ENCODE measurements at places on chromosomes 1 and 21. TPM values are rescaled to one million over a fixed set of nuclear protein-coding genes. Genes with fewer than 3 reads are reported as not detected.

- no peak overlapping the region for H3K4me3 ChIP-seq
- peaks cover 16% of the 10 kb centered on the region for H3K4me1 ChIP-seq
- H3K36me3 ChIP-seq, result no peaks in the 10 kb centered on the region
- no peak for DNase-seq
Measured at GRCh38 chr1:199335496-199335895, 692.0 kb upstream of the NR5A2 start.

- H3K4me1 ChIP-seq, result peaks cover 24% of the 10 kb centered on the region
- H3K27me3 ChIP-seq, result no peaks in the 10 kb centered on the region
- H3K36me3 ChIP-seq, result no peaks in the 10 kb centered on the region
- no peak overlapping the region for H3K4me3 ChIP-seq
- DNase-seq, result no peak
- H3K27ac ChIP-seq, result no peak overlapping the region
Measured at GRCh38 chr1:62235576-62235975, 40.9 kb downstream of the L1TD1 start.

- H3K36me3 ChIP-seq, result no peaks in the 10 kb centered on the region
- no peak overlapping the region for H3K4me3 ChIP-seq
- no peak for DNase-seq
- H3K27ac ChIP-seq, result no peak overlapping the region
- peaks cover 51% of the 10 kb centered on the region for H3K27me3 ChIP-seq
Measured at GRCh38 chr1:160107512-160107911, 8.0 kb upstream of the ATP1A2 start.

DNA sequence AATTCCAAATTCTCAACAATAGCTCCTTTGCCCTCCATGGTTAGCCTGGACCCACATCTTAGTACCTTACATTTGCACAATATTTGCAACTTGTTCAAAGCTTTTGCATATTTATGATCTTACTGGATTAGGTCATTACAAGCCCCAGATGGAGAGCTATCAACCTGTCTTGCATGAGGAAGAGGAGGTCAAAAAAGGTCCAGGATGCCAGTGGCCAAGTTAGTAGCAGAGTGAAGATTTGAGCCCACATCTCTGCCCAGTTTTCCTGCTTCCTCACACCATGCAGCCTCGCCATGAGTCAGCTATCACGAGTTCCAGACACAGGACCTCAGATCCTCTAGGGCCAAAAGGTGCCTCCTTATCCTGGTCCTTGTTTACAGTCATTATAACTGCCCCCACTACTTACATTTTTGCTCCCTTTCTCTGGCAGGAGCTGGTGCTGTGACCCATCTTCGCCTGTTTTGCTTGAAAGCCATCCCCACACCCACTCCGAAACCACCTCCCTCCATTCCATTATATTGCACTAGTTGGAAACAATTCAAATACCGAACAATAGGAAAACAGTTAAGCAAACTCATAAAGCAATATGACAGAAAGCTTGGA, 5.0 kb upstream of the AHCYL1 start:
- peaks cover 58% of the 10 kb centered on the region for H3K4me1 ChIP-seq
- no peaks in the 10 kb centered on the region for H3K27me3 ChIP-seq
- H3K4me3 ChIP-seq, result no peak overlapping the region

- H3K4me3 ChIP-seq, result no peak overlapping the region
- peaks cover 5% of the 10 kb centered on the region for H3K27me3 ChIP-seq
- no peaks in the 10 kb centered on the region for H3K36me3 ChIP-seq
- peaks cover 5% of the 10 kb centered on the region for H3K4me1 ChIP-seq
- DNase-seq, result no peak
Measured at GRCh38 chr1:226784081-226785049, 45.3 kb upstream of the ITPKB start.

The LAX1 gene
- not detected for total RNA-seq

GRCh38 chr1:80064524-80064923, 1058.0 kb upstream of the ADGRL4 start:
- H3K27me3 ChIP-seq, result no peaks in the 10 kb centered on the region
- H3K4me3 ChIP-seq, result no peak overlapping the region
- H3K27ac ChIP-seq, result no peak overlapping the region
- no peaks in the 10 kb centered on the region for H3K36me3 ChIP-seq
- no peak for DNase-seq

- peaks cover 43% of the 10 kb centered on the region for H3K4me1 ChIP-seq
- peak; percentile 56 for DNase-seq
- no peak overlapping the region for H3K27ac ChIP-seq
- H3K36me3 ChIP-seq, result no peaks in the 10 kb centered on the region
Measured at GRCh38 chr1:53621144-53621543, 117.8 kb downstream of the GLIS1 start.

DNA sequence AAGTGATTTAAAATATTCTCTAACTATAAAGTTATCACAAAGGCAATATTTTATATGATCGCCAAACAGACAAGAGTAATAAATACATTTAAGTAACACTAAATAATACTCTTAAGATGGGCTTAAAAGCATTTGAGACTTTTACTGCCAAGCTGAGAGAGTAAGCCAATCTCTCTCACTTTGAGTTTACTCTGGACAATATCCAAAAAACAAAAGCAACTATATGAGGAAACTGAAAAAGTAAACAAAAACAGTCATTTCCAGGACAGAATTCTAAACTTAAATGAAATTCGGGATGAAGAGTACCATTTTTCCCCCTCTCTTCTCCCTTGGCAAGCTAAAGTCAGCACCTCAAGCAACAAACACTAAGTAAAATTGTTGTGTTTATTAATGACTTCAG, 173.2 kb downstream of the COP1 start:
- no peaks in the 10 kb centered on the region for H3K27me3 ChIP-seq
- DNase-seq, result no peak
- H3K4me3 ChIP-seq, result no peak overlapping the region
- peaks cover 17% of the 10 kb centered on the region for H3K4me1 ChIP-seq

DNA sequence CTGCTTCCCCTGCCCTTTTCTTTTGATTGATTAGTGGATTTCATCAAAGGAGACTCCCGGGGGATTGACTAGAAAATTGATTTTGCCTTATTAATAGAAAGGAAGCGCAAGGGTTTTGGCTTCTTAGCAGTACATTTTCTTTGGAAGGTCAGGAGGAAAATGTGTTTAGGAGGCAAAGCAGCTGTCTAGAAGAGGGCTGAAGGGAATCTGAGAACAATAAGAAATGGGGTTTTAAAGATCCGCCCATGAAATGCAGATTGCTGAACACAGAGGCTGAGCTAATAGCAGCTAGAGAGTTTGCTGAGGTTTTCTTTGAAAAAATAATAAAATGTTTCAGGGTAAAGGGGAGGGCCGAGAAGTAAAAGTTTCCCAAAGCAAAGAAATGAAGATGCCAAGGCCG, 4.9 kb downstream of the SERTAD4 start:
- H3K4me1 ChIP-seq, result peaks cover 78% of the 10 kb centered on the region
- DNase-seq, result no peak
- peak overlapping the region; percentile 98 for H3K27ac ChIP-seq
- peak overlapping the region; percentile 80 for H3K4me3 ChIP-seq
- peaks cover 22% of the 10 kb centered on the region for H3K36me3 ChIP-seq

The PKLR gene
- total RNA-seq, result not detected

DNA sequence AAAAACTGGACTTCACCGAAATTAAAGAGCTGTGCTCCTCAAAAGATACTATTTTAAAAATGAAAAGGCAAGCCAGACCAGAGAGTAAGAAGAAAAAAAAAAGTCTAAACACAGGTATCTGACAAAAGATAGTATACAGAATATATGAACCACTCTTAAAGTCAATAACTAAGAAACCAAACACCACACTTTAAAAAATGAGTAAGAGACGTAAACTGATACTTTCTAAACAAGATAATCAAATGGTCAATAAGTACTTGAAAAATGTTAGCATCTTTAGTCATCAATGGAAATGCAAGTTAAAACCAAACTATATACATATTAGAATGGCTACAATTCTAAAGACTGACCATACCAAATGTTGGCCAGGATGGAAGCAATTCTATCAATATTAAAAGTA, 77.6 kb downstream of the EVI5 start:
- H3K27ac ChIP-seq, result no peak overlapping the region
- no peak for DNase-seq
- H3K27me3 ChIP-seq, result no peaks in the 10 kb centered on the region
- H3K4me3 ChIP-seq, result no peak overlapping the region
- no peaks in the 10 kb centered on the region for H3K36me3 ChIP-seq

- H3K4me1 ChIP-seq, result peaks cover 24% of the 10 kb centered on the region
- H3K4me3 ChIP-seq, result no peak overlapping the region
- DNase-seq, result no peak
- no peak overlapping the region for H3K27ac ChIP-seq
- H3K27me3 ChIP-seq, result no peaks in the 10 kb centered on the region
Measured at GRCh38 chr1:235023711-235024439, 104.8 kb downstream of the TOMM20 start.

GRCh38 chr21:39842741-39843459, 24.3 kb upstream of the PCP4 start:
- DNase-seq, result no peak
- H3K4me1 ChIP-seq, result no peaks in the 10 kb centered on the region
- no peaks in the 10 kb centered on the region for H3K36me3 ChIP-seq
- no peaks in the 10 kb centered on the region for H3K27me3 ChIP-seq

The C1orf115 gene
- total RNA-seq, result 5.9 TPM

DNA sequence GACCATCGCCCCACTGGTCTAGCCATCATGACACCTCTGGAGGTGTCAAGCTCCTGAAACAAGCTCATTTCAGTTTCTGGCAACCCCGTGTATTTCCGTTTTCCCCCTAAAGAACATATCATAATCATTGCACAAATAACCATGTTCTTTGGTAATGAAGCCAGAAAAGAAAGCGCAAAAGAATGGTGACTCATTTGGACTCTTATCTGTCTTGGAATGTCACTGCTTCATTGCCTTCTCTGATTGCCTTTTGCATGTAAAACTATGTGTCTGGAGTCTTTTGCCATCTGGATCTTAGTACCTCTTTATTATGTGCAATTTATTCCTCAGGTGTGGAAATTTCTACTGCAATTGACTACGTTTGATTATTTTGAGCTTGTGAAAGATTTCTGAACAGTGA, 110.5 kb downstream of the COLGALT2 start:
- H3K27me3 ChIP-seq, result no peaks in the 10 kb centered on the region
- H3K4me3 ChIP-seq, result no peak overlapping the region
- peaks cover 56% of the 10 kb centered on the region for H3K36me3 ChIP-seq
- no peak overlapping the region for H3K27ac ChIP-seq
- DNase-seq, result no peak

DNA sequence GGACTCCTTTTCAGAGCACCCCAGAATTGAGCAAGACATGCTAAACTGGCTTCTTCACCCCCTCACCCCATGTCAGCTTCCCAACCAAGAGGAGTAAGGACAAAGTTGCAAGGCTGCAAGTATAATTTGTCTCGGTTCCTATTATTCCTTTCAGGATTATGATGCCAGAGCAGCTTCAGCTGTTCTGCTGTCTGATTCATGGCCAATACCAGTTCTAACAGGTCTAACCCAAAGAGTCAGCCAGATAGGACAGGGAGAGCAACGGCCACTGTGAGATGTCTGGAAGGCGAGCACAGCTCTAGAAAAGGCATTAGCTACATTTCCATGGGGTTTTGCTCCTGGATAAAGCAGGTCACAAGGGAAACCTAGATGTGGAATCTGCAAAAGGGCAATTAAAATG, 53.3 kb upstream of the HOOK1 start:
- peaks cover 18% of the 10 kb centered on the region for H3K4me1 ChIP-seq
- H3K36me3 ChIP-seq, result no peaks in the 10 kb centered on the region
- no peak overlapping the region for H3K4me3 ChIP-seq
- no peak overlapping the region for H3K27ac ChIP-seq
- no peak for DNase-seq

The GCSAML gene
- total RNA-seq, result not detected

DNA sequence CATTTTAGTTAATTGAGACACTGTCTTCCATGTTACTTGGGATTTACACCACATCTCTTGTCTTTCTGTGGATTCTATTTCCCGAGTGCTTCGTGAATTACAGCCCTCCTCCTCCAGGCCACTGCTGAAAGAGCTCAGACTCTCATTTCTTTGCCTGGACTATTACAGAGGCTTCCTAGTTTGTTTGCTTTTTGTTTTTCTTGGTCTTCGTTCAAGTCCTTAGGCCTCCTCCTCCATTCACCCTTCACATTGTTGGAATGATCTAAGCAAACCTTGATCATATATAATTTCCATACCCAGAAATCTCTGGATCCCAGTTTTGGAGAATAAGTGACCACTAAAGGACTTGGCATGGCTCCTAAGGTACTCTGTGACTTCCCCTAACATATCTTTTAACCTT, 94.1 kb downstream of the CNIH3 start:
- H3K4me1 ChIP-seq, result no peaks in the 10 kb centered on the region
- H3K36me3 ChIP-seq, result no peaks in the 10 kb centered on the region
- no peak overlapping the region for H3K27ac ChIP-seq
- DNase-seq, result no peak
- H3K4me3 ChIP-seq, result no peak overlapping the region
- peaks cover 5% of the 10 kb centered on the region for H3K27me3 ChIP-seq

DNA sequence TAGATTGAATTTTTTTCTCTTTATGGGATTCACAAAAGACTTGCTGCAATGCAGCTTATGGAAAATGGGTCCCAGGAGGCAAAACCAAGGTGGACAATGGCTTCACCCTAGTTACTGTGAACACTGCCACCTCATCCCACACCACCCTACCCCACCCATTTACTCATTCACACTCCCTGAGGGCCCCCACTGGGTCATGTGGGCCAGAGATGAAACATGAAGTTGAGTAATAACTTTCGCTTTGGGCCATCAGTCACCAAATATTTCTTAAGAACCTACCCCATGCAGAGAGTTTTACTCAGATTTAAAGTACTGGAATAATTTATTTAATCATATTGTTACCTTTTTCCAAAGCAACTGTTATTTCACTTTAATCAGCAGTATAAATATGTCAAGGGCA, 191.8 kb downstream of the TPR start:
- H3K27ac ChIP-seq, result peak overlapping the region; percentile 95
- peaks cover 19% of the 10 kb centered on the region for H3K36me3 ChIP-seq
- H3K4me1 ChIP-seq, result peaks cover 75% of the 10 kb centered on the region

The CNKSR1 gene
- 1.1 TPM for total RNA-seq

The CDK11B gene
- 28.8 TPM for total RNA-seq

All from osteocyte (in vitro differentiated cells).